Germinal center (tissue), 1 donor: ENCODE measurements at places on chromosomes 7 and 10.

DNA sequence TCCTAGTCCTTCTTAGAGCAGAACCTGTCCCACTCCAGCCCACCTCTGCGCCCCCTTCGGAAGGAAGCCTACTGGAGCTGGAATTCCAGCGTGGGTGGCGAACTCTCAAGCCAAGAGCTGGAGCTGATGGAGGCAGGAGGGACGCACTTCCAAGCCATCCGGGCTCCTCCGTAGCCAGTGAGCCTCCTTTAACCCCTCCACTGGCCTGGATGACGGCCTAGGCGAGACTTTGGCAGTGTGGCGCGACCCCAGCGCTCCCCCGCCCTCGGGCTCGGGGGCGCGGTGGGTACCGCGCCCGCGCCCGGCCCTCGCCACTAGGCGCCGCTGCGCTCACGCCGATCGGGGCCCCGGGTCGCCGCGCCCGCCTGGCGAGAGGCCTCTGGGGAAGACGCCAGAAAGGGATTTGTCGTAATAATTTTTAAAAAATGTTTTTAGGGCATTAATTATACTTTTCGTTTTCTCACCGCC, 5.1 kb upstream of the EMX2 start:
- peak; percentile 59 for DNase-seq

GRCh38 chr7:44769776-44770294, 21.2 kb downstream of the ZMIZ2 start:
- DNase-seq, result no peak

DNA sequence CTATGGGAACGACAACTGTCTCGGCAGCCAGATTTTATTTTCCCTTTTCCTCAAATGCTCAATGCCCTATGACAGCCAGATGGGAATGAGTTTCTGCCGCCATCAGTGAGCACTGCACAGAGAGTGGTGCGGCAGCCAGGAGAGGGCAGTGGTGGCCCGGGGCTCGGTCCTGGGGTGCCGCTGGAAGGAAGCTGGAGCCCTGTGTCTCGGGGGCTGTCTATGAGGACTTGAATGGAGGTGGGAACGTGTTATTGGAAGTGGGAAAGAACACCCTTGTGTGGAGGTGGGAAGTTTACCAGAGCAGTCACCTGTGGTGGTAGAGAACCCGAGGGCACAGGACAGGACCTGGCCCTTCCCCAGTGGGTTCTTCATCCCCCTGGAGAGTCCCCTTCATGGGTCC, 35.8 kb downstream of the JAKMIP3 start:
- DNase-seq, result no peak

DNA sequence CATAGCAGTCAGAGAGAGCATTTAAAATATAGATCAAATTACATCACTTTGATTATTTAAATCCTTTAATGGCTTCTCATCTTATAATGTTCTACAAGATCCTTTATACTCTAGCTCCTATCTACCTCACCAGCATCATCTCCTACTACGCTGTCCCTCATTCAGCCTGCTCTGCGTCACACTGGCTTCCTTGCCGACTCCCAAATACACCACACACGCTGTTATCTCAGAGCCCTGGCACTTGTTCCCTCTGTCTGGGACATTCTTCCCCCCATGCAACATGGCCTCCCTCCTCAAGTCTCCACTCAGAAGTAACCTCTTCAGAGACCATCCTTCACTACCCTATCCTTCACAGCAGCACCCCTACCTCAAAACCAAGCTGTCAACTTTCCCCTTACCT, 46.7 kb downstream of the RNLS start:
- DNase-seq, result no peak

- no peak for DNase-seq
These were observed 44.3 kb downstream of the PFKP start for GRCh38 chr10:3111621-3112163.

- DNase-seq, result no peak
These were observed 41.8 kb downstream of the KLHDC10 start for GRCh38 chr7:130112093-130112492.

DNA sequence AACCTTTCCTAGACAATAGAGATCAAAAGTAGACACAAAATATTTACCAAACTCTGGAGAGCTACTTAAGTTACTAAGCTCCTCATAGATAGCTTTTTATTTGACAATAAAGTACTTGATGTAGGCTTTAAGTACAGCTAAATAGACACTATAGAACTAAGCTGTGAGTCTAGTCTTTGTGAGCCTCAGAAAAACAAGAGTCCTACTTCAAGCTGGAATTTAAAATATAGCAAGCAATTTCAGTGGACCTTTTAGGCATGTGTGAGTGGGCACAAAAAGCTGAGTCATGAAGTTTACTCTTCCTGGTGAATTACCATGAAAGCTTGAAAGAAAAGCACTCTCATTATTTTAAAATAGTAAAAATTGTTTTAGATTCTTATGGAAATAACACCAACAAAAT, 76.1 kb downstream of the ADD3 start:
- DNase-seq, result no peak

- no peak for DNase-seq
These were observed 5.1 kb upstream of the GRID1 start for GRCh38 chr10:86371691-86372090.

- no peak for DNase-seq
These were observed 89.3 kb upstream of the PITRM1 start for GRCh38 chr10:3261921-3262320.

- no peak for DNase-seq
These were observed 78.8 kb upstream of the FAM180A start for GRCh38 chr7:135827391-135827790.

GRCh38 chr7:152851326-152851725, 91.8 kb downstream of the ACTR3B start:
- DNase-seq, result no peak
